ENCODE measurements at places on chromosomes 6 and 20. TPM values are rescaled to one million over a fixed set of nuclear protein-coding genes. Genes with fewer than 3 reads are reported as not detected.

PNISR gene
- total RNA-seq = 199 TPM

ENPP3 gene
- 1.7 TPM for total RNA-seq

ELOVL4 gene
- 1.2 TPM for total RNA-seq

HLA-DQA1 gene
- total RNA-seq = 26.0 TPM

CLDN20 gene
- 2.2 TPM for total RNA-seq

HSF2 gene
- 16.1 TPM for total RNA-seq

SYCP2 gene
- total RNA-seq = 6.7 TPM

CST3 gene
- 731 TPM for total RNA-seq

BACH2 gene
- 25.3 TPM for total RNA-seq

KIAA1755 gene
- 56.0 TPM for total RNA-seq

C20orf141 gene
- total RNA-seq = not detected

GNAS-AS1 gene
- 1.5 TPM for total RNA-seq

IYD gene
- total RNA-seq = not detected

SLC22A2 gene
- not detected for total RNA-seq

LPIN3 gene
- 12.9 TPM for total RNA-seq

All from sciatic nerve (tissue), 2 donors.